ENCODE measurements at places on chromosomes 2 and 18.

- DNase-seq, result no peak
Observed at GRCh38 chr2:199070322-199070949, 387.3 kb downstream of the SATB2 start.

DNA sequence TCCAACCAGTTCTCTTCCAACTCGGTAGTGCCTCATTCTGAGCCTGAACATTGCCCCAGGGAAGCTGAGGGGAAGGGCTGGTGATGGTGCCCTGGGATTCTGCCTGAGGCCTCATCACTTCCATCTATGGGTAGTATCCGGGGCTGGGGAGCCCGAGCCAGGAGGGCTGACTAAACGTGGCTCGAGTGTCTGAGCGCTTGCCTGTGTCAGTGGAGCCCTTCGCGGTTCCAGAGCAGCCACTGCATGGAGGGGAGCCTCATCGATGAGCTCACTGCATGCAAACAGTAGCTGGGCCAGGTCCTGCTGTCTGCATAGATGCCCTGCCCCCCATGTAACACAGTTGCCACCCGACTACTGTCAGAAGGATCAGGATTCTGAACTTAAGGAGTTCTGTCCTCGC lies 129.3 kb downstream of the GLI2 start:
- no peak for DNase-seq

GRCh38 chr2:150472511-150472899 lies 15.0 kb downstream of the RND3 start:
- no peak for DNase-seq

DNA sequence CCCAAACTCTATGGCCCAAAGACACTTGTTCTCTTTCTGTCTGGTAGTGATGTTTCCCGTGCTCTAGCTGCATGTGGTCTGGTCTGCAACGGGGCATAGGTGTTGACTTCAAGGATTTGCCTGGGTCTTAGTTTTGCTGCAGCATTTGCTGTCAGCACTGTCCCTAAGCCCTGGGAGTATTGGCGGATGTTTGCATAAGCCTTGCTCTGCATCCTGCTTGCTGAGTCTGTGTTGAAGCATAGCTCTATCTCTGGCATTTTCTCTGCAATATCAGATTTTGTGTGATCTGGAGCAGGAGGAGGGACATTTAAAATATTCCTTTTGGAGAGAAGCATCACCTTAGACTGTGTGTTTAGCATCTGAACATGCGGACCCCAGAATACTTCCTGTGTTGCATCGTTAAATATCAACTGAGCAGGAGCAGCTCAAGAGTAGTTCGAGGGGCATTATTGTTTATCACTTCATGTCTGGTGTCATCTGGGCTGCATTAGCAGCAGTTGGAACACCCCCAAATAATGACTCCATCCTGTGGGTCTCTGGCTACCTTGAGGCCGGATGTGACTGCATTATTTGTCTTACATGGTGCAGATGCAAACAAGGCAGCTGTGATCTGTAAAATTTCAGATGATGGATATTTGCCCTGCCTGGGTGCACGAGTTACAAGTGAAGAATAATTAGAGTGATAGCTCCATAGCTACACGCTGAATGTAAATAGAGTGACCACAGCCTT lies 231.7 kb downstream of the TRIB2 start:
- no peak for DNase-seq

DNA sequence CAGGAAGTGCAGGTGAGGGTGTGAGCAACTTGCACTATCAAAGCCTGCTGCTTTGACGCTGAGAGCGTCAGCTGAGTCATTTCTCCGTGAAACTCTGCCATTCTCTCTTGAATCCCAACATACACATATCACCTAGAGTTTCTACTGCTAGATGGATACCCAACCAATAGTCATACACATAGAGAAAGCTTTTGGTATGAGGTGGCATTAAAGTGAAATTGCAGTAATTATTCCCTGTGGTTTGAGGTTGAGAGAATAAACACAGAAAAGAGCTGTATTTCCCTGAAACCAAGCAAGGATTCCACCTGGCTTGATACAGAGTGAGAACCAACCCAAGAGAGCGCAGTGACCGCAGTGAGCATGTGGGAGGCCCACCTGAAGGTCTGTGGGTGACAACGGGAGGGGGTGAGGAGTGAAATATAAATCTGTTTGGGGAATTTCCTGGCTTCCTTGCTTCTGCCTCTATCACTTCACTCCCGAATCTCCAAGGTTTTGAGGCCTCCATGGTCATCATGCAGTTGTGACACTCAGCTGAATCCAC lies 28.8 kb upstream of the TMEM18 start:
- DNase-seq, result no peak

- no peak for DNase-seq
Observed at GRCh38 chr2:200662727-200663126, 76.9 kb downstream of the AOX1 start.

- DNase-seq, result no peak
Observed at GRCh38 chr2:153163055-153163454, 315.5 kb downstream of the RPRM start.
